ENCODE measurements at places on chromosomes 7 and 10.
A peak's percentile ranks its signal among the peaks of the same experiment; 100 is the strongest.

GRCh38 chr7:76375251-76375650, 16.5 kb upstream of the YWHAG start:
- DNase-seq = no peak

GRCh38 chr10:17561111-17561510, 56.1 kb downstream of the HACD1 start:
- no peak for DNase-seq

DNA sequence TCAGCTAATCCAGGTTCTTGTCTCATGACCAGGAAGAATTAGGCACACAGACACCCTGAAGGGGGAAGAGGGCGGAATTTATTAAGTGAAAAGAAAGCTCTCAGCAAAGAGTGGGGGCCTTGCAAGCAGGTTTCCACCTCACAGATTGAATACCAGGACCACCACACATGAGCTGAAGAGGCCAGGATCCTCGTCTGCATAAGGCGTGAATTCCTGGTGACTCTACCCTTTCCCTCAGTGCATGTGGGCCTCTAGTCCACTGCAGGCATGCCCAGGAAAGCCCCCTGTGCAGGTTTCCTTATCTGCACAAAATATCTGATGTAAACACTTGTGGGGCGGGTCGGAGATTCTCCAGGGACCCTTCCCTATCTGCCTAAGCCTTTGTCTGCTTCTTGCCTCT, 782.1 kb upstream of the LRRN3 start:
- no peak for DNase-seq

GRCh38 chr7:158856883-158857668, 718 bp downstream of the DYNC2I1 start:
- no peak for DNase-seq

DNA sequence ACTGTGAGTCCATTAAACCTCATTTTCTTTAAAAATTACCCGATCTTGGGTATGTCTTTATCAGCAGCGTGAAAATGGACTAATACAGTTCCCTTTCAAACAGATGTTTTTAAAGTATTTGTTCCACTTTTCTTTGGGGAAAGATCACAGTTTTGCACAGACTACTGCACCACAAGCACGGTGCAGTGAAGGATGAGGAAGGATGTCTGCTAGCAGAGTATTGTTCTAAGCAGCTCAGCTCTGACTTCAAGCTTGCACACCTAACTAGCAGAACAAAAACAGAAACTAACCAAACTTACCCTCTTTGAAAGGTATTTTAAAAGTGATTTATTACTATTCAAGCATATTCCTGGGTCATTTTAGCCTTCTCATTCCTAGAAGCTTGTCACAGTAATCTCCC, 20.0 kb downstream of the THNSL1 start:
- no peak for DNase-seq

DNA sequence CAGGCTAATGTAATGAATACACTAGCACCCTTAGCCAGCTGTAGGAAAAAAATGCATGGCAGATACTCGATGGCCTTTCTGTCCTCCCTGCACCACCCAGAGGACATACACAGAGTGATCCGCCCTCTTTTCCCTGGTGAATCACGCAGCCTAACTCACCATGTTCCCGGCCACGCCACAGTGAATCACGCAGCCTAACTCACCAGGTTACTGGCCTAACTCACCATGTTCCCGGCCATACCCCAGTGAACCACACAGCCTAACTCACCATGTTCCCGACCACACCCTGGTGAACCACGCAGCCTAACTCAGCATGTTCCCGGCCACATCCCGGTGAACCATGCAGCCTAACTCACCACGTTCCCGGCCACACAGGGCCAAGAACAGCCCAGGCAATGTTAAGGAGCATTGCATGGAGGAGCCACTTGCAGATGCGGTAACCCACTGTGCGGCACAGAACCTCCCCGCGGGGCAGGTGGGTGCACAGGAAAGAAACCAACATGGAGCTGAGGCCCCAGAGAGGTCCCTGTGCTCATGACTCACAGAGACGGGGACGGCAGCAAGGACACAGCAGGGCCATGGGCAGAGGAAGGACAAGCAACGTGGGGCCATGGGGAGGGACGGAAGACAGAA, 508.5 kb downstream of the DNAJB6 start:
- DNase-seq = no peak

GRCh38 chr7:1696671-1697498, 26.8 kb downstream of the ELFN1 start:
- no peak for DNase-seq

DNA sequence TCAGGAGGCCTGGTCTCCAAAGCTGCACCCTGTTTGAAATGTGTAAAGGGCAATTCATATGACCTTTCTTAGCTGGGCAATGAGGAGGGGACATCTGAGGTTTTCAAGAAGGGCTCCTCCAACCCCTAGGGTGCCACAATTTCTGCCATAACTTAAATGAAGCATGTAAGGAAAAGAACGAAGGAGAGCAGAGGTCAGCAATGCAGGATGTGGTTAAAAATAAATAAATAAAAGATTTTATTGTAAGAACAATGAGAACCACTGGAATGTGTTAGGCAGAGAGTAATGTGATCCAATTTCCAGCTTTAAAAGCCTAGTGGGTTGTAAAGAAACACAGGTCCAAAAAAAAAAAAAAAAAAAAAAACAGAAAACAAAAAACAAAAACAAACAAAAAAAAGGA, 673.1 kb downstream of the TNS3 start:
- peak; percentile 93 for DNase-seq

GRCh38 chr7:43533801-43534479, 49.0 kb upstream of the STK17A start:
- no peak for DNase-seq

GRCh38 chr10:21501731-21502347, 23.6 kb downstream of the SKIDA1 start:
- no peak for DNase-seq

- DNase-seq = no peak
Measured at GRCh38 chr7:27438881-27439589, 196.4 kb downstream of the EVX1 start.

GRCh38 chr7:99460651-99461050, 5.3 kb downstream of the ATP5MF start:
- DNase-seq = no peak

DNA sequence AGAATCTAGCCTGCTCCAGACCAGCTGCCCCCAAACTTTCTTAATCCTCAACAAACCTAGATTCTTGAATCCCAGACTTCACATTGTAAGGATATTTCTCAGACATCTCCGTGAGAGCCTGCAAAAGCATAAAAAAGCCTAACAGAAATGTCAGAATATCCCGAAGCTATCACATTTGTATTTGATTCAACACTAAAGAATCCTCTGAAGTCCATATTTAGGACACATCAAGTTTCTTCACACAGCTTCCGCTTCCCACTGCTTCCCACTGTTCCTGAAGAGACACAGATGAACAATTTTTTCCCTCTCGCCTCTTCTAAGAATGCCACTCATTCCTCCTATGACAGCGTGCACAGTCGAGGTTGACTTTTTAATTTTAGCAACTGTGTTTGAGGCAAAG, 396.2 kb upstream of the IGFBP3 start:
- DNase-seq = peak; percentile 48

- peak; percentile 42 for DNase-seq
Measured at GRCh38 chr10:101818872-101819633, 809 bp upstream of the OGA start.

GRCh38 chr7:53350241-53350640, 314.8 kb downstream of the POM121L12 start:
- DNase-seq = no peak

- no peak for DNase-seq
Measured at GRCh38 chr7:101399759-101400158, 37.1 kb downstream of the COL26A1 start.

- no peak for DNase-seq
Measured at GRCh38 chr7:828793-829561, 3.3 kb upstream of the SUN1 start.

GRCh38 chr7:40621592-40621998, 486.8 kb downstream of the SUGCT start:
- DNase-seq = no peak

DNA sequence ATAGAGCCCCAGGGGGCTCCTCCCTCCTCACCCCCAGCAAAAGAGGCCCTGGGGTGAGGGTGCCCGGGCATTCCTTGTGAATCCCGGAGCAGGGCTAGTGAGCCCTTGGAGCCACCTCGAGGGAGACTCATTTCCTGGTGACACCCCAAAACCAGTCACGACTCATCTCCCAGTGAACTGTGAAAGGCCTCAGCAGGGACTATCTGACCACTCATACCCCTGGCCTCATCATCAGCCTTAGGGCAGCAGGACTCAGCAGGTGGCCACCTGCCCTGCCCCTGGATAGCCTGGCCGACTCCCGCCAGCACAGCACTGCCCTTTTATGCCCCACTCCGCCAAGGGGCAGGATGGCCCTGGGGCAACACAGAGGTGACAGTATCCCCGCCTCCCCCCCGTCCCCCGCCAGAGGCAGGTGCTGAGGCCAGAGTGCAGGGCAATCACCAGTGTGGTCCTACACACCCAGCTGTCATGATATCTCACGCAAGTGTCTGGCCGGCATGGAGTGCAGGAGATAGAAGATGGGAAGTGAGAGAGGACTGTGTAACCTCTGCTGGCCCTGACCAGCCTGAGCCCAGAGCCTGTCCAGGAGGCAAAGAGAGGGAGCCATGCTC, 3.2 kb downstream of the SNCG start:
- DNase-seq = peak; percentile 85

DNA sequence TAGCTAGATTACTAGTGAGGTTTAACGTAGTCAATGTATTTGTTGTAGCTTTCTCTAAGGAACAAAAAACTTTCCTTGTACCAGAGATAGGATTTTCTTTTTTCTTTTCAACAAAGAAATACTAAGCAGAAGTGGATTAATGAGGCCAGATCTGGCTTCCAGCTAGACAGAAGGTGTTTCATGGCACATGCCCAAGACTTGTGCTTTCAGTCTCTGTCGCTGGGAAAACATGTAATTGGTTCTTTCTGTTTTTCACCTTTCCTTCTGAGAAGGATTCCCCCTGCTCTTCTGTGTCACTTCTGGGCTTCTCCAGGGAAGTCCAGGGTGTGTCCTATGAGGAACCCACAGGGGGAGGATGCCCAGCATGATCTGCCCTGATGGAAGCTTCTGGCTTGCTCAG, 492.2 kb downstream of the CCSER2 start:
- DNase-seq = no peak

GRCh38 chr10:69315100-69315542, 36.8 kb downstream of the HK1 start:
- DNase-seq = no peak

GRCh38 chr7:68839014-68839413, 759.3 kb upstream of the AUTS2 start:
- no peak for DNase-seq

- no peak for DNase-seq
Measured at GRCh38 chr7:69620063-69620462, 21.8 kb downstream of the AUTS2 start.

GRCh38 chr10:93513091-93513490, 16.7 kb downstream of the CEP55 start:
- no peak for DNase-seq

DNA sequence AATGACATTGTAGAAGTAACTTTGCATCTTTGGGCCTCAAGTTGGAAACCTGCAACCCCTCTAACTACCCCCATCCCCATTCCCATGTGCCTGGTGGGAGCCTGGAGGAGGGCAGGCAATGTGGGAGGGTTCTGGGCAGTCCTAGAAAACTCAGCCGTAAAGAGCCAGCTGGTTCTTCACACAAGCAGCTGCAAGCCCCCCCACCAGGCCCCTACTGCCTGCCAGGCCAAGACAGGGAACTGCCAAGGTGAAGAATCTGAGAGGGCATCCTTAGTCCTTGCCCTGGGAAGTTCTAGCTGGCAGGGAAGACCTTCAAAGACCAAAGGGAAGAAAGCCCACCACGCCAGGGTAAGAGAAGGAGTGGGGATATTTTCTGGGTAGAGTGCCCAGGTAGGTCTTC, 12.2 kb upstream of the INMT start:
- DNase-seq = no peak

DNA sequence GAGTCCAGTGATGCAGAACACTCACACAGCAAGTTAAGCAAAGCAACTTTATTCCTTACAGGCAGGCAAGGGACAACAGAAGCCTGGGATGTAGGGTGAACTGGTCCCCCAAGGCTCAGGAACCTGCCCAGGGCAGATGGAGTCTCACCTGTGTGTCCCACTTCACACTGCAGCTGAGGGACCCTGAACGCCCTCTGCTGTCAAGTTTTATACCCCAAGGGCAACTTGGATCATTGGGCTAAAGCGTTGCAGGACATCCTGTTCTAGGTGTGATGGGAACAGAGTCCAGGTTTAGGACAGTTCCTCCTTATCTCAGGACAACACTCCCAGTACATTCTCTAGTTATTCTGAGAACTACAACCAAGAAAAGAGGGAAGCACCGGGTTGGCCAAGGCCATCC, 49.5 kb upstream of the ZNF746 start:
- no peak for DNase-seq

GRCh38 chr10:17888189-17888588, 63.5 kb upstream of the SLC39A12 start:
- DNase-seq = peak; percentile 6

- peak; percentile 22 for DNase-seq
Measured at GRCh38 chr7:94907811-94908322, 473 bp downstream of the PPP1R9A start.

DNA sequence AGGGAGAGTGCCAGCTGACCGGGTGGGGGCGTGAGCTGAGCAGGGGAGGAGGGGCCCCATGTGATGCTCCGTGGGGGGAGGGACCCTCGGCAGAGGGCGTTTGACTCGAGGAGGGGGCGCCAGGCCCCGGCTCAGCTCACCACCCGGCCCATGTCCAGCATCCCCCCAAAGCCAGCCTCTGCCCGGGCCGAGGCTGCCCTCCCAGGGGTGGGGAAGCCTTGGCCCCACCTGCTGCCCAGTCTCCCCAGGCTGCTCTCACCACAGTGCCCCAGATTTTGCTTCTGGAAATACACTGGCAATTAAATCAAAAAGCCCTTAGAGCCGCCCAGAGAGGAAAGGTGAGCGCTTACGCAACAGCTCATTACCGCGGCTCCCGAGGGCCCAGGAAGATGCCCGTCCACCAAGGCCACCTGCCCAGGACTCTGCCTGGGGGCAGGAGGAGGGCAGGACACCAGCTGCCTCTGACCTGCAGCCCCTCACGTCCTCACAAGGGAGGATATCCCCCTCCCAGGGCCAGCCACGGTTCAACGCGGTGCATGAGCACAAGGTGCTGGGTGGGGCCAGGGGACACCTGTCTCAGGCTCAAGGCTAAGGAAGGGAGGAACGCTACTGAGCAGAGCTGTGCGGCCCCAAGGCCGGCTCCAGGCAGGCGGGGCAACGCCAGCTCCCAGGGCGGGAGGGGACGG, 70.0 kb upstream of the INPP5A start:
- DNase-seq = no peak

DNA sequence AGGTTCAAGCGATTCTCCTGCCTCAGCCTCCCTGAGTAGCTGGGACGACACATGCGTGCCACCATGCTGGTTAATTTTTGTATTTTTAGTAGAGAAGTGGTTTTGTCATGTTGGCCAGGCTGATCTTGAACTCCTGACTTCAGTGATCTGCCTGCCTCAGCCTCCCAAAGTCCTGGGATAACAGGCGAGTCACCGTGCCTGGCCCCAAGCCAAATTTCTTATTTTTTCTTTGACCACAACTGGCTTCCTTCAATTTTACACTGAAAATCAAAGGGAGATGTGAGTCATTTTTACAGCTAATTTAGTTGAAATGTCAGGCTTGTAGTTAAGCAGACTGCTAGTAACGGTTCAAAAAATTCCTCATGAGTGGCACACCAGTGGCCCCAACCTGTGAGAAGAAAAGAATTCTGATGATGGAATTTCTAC, 7.8 kb downstream of the RNF216 start:
- DNase-seq = peak; percentile 99

GRCh38 chr7:134632937-134633540, 13.6 kb upstream of the BPGM start:
- DNase-seq = peak; percentile 66

GRCh38 chr10:128860574-128860973, 606.5 kb upstream of the MGMT start:
- DNase-seq = no peak

GRCh38 chr10:122767621-122768388, 68.2 kb upstream of the C10orf120 start:
- no peak for DNase-seq
